Natural killer cell (primary cell): ENCODE measurements at places on chromosomes 6 and 20. TPM values are rescaled to one million over a fixed set of nuclear protein-coding genes. Genes with fewer than 3 reads are reported as not detected.

RHAG gene
- not detected for total RNA-seq

DEFB124 gene
- not detected for total RNA-seq

POM121L2 gene
- not detected for total RNA-seq

NFKBIE gene
- total RNA-seq, result 61.5 TPM

FOXO3 gene
- 51.3 TPM for total RNA-seq

LY6G6C gene
- total RNA-seq, result not detected

PHACTR1 gene
- 5.2 TPM for total RNA-seq

CNKSR3 gene
- total RNA-seq, result 0.18 TPM

TSPO2 gene
- total RNA-seq, result not detected

MLN gene
- total RNA-seq, result not detected

CLPSL2 gene
- not detected for total RNA-seq

COL19A1 gene
- total RNA-seq, result 0.07 TPM

SFTA2 gene
- not detected for total RNA-seq

DNA sequence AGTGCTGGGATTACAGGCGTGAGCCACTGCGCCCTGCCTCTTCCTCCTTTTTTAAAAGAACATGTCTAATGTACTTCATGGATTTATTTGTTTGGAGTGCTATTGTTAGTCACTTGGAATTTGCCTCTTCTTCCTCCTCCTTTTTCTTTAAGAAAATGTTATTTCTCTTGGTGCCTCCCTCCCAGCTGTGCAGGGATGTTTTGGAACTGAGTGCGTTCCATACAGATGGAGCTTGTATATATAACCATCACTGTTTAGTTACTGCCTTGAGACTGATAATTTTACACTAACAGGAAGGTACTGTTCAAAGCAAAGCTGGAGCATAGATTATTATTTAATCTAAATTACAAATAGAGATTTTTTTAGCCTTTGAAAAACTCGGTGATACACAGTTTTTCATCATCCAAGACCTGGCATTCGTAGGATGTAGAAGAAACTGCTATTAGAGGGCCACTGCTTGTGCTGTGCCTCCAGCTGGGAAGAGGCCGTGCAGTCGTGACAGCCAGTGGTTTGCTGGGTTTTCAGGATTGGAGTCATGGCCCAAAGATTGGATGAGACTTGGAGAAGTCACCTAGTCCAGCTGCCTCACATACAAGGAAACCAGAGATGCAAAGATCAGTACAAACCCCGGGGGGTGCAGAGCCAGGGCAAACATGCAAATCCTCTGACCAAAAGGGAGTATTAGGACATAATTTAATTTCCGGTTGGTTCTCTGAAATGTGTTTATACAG, 123.1 kb downstream of the PLEKHG1 start:
- H3K4me3 ChIP-seq, result no peak overlapping the region
- no peaks in the 10 kb centered on the region for H3K36me3 ChIP-seq
- H3K27me3 ChIP-seq, result peaks cover 3% of the 10 kb centered on the region
- H3K4me1 ChIP-seq, result no peaks in the 10 kb centered on the region
- no peak for DNase-seq

DNA sequence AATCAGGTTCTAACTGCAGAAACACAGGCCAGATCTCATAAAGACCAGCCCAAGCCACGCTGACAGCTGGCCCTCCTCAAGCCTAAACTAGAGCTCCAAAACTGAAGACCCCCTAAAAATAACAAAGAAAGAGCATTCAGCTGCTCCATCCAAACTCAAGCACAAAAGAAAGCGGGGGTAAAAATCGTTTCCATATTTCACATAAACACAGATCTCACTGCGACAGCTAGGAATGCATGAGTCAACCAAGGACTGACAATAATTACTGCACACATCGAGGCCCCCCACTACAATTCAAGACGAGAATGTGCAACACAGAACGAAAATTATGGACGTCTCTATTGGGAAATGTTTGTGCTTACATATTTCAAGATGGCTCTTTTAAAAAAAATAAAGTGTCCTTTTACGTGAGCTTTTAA, 31.1 kb downstream of the CNKSR3 start:
- H3K4me3 ChIP-seq, result no peak overlapping the region
- no peak for DNase-seq
- H3K27me3 ChIP-seq, result no peaks in the 10 kb centered on the region
- H3K27ac ChIP-seq, result no peak overlapping the region
- H3K36me3 ChIP-seq, result no peaks in the 10 kb centered on the region
- no peaks in the 10 kb centered on the region for H3K4me1 ChIP-seq

- no peak overlapping the region for H3K4me3 ChIP-seq
- no peak overlapping the region for H3K27ac ChIP-seq
- H3K4me1 ChIP-seq, result no peaks in the 10 kb centered on the region
- no peaks in the 10 kb centered on the region for H3K36me3 ChIP-seq
These were observed 15.7 kb downstream of the GMDS start for GRCh38 chr6:2229742-2230141.

GRCh38 chr20:2103461-2104153, 2.0 kb downstream of the STK35 start:
- no peaks in the 10 kb centered on the region for H3K27me3 ChIP-seq
- peak overlapping the region; percentile 76 for H3K4me3 ChIP-seq
- DNase-seq, result peak; percentile 12
- peak overlapping the region; percentile 100 for H3K27ac ChIP-seq
- H3K4me1 ChIP-seq, result peaks cover 35% of the 10 kb centered on the region

GRCh38 chr20:25018425-25018824, 25.9 kb upstream of the APMAP start:
- peaks cover 62% of the 10 kb centered on the region for H3K36me3 ChIP-seq
- no peak for DNase-seq
- no peaks in the 10 kb centered on the region for H3K27me3 ChIP-seq
- H3K4me1 ChIP-seq, result peaks cover 30% of the 10 kb centered on the region
- no peak overlapping the region for H3K27ac ChIP-seq

DNA sequence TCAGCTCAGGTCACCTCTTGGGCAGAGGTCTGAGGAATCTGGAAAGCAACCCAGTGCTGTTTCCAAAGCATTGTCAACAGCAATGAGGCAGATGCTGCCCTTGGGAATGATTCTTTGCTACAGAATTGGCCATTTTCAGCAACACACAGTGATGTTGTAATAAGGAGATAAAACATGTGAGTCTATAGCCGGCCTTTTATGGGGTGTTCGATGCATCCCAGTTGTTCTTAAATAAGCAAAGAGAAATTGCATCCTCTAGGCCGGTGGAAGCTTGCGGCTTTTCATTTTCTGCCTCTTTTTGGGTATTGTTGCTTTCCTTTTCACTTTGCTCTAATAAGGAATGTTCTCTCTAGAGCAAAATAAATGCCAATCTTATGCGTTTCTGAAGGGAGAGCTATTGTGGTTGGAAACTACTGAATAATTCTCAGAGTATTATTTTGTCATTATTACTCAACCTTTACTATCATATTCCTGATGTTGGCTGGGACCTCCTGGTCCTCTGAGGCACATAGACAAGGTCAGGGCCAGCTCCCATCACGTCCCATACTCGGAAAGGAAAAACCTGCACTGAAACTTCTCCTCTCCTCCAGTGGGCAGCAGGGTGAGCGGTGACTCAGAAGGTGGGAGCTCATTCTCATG, 214.2 kb downstream of the CDH26 start:
- H3K27ac ChIP-seq, result no peak overlapping the region
- H3K27me3 ChIP-seq, result no peaks in the 10 kb centered on the region
- H3K36me3 ChIP-seq, result no peaks in the 10 kb centered on the region

- H3K27ac ChIP-seq, result no peak overlapping the region
- H3K36me3 ChIP-seq, result no peaks in the 10 kb centered on the region
- no peaks in the 10 kb centered on the region for H3K4me1 ChIP-seq
- H3K27me3 ChIP-seq, result no peaks in the 10 kb centered on the region
- H3K4me3 ChIP-seq, result no peak overlapping the region
- no peak for DNase-seq
These were observed 299.1 kb downstream of the FOXC1 start for GRCh38 chr6:1908784-1909183.

GRCh38 chr20:56809668-56810067, 180.6 kb downstream of the TFAP2C start:
- H3K27me3 ChIP-seq, result no peaks in the 10 kb centered on the region
- H3K4me3 ChIP-seq, result no peak overlapping the region
- no peak for DNase-seq
- H3K4me1 ChIP-seq, result no peaks in the 10 kb centered on the region

- H3K4me1 ChIP-seq, result no peaks in the 10 kb centered on the region
- no peak for DNase-seq
- no peaks in the 10 kb centered on the region for H3K27me3 ChIP-seq
- no peak overlapping the region for H3K4me3 ChIP-seq
These were observed 187.4 kb upstream of the SNX9 start for GRCh38 chr6:157635388-157636244.

DNA sequence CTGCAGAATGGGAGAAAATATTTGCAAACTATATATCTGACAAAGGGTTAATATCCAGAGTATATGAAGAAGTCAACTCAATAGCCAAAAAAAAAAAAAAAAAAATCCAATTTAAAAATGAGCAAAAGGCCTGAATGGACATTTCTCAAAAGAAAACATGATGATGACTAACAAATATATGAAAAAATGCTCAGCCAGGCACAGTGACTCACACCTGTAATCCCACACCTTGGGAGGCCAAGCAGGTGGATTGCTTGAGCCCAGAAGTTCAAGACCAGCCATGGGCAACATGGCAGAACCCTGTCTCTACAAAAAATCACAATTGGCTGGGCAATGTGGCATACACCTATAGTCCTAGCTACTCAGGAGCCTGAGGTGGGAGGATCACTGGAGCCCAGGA, 2.1 kb upstream of the ECHDC1 start:
- H3K27ac ChIP-seq, result no peak overlapping the region
- H3K36me3 ChIP-seq, result no peaks in the 10 kb centered on the region
- H3K27me3 ChIP-seq, result no peaks in the 10 kb centered on the region
- no peak for DNase-seq
- no peak overlapping the region for H3K4me3 ChIP-seq

DNA sequence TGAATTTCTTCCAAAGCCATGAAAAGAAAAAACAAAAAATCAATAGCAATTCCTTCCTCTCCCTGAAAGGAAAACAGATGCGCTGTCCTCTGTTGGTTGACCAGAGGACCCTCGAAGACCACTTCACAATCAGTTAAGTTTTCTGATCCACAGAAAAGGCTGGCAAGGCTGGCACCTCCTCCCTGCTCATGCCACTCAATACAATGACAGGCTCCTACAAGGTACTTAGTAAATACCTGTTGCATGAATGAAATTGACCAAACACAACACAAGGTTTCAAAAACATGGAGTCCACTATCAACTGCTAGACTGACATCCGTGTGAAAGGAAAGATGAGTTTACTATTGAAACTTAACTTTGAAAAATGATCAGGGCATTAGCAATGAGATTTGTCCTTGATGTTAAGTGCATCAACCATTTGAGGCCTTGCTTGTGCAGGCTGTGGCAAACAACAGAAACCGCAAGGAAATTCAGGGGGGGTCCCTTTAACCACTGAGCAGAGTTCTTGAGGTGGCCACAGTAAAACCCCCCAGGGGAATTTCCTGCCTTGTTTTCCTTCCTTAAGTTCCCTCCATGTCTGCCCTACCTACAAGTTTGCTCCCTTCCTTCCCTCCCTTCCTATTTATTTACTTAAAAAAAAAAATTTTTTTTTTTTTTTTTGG, 27.9 kb upstream of the RTF2 start:
- peak overlapping the region; percentile 38 for H3K27ac ChIP-seq
- H3K27me3 ChIP-seq, result no peaks in the 10 kb centered on the region
- DNase-seq, result peak; percentile 84

GRCh38 chr6:133128191-133128590, 113.0 kb upstream of the EYA4 start:
- H3K4me1 ChIP-seq, result no peaks in the 10 kb centered on the region
- H3K27me3 ChIP-seq, result no peaks in the 10 kb centered on the region
- H3K36me3 ChIP-seq, result no peaks in the 10 kb centered on the region

- DNase-seq, result no peak
- no peaks in the 10 kb centered on the region for H3K27me3 ChIP-seq
- H3K4me3 ChIP-seq, result no peak overlapping the region
- H3K4me1 ChIP-seq, result no peaks in the 10 kb centered on the region
- no peak overlapping the region for H3K27ac ChIP-seq
- no peaks in the 10 kb centered on the region for H3K36me3 ChIP-seq
These were observed 69.3 kb upstream of the SRSF6 start for GRCh38 chr20:43388268-43389002.

- no peaks in the 10 kb centered on the region for H3K27me3 ChIP-seq
- no peak overlapping the region for H3K4me3 ChIP-seq
- no peaks in the 10 kb centered on the region for H3K4me1 ChIP-seq
- no peak for DNase-seq
- no peaks in the 10 kb centered on the region for H3K36me3 ChIP-seq
These were observed 921.8 kb upstream of the GJE1 start for GRCh38 chr6:141210901-141211300.
